Stimulated activated CD8-positive, alpha-beta memory T cell treated with anti-CD3 and anti-CD28 coated beads, Interleukin-7, amount 100 ng/mL, for 48 hours (primary cell): ENCODE measurements at places on chromosomes 6 and 20.

- no peak for DNase-seq
Measured at GRCh38 chr20:40286975-40287531, 402.0 kb downstream of the MAFB start.

- DNase-seq, result no peak
Measured at GRCh38 chr6:110990840-110991576, 9.2 kb downstream of the RPF2 start.

GRCh38 chr20:37473249-37474000 is 47.6 kb upstream of the NNAT start:
- DNase-seq, result no peak

DNA sequence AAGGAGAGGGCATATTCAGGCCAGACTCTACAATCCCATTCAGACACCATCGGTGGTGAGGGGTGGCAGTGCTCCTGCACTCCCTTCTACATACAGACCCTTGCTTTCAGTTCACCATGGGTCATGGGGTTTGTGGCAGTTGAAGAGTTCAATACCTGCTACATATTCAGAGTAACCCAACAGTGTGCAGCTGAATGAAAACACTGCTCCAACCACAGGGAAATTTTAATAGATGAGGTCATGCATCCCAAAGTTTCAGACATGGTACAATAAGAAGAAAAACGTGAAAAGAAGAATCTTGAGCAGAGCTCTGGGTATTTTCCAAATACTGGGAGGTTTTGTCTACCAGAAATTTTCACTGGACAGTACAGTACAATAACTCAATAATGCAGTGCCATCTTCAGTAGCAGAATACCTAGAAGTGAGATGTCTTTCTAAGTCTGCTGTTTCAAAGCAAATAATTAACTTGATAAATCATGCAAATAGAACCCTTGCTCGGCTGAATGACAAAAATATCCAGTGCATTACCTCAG is 162.1 kb downstream of the PTPRK start:
- no peak for DNase-seq

- no peak for DNase-seq
Measured at GRCh38 chr6:160132297-160132637, 10.7 kb downstream of the SLC22A1 start.

DNA sequence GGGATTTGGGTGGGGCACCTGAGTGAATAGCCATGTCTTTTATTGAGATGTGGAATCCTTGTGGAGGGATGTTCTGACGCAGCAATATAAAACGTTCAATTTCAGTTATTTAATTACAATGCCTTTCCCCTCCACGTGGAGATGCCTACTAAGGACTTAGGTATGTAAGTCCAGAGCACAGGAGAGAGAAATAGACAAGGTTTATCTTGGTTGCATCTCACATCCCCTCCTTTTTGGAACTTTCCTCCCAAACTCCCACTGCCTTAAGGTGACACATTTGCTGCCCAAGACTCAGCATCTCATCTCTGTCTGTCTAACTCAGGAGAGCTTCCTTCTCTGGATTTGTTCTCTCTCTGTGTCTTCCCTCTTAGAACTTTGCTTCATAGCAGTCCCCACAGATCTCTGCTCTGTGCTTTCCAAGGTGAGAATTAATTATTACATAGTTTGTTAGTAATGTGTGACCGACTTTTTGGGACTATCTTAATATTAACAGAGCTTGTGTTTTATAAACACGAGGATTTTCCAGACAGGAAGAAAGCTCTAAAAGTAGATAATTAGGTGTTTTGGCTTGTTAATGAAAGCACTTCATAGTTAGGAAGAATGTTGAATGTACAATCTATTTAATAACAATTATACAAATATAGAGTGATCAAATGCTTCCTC is 52.6 kb downstream of the COL19A1 start:
- no peak for DNase-seq

DNA sequence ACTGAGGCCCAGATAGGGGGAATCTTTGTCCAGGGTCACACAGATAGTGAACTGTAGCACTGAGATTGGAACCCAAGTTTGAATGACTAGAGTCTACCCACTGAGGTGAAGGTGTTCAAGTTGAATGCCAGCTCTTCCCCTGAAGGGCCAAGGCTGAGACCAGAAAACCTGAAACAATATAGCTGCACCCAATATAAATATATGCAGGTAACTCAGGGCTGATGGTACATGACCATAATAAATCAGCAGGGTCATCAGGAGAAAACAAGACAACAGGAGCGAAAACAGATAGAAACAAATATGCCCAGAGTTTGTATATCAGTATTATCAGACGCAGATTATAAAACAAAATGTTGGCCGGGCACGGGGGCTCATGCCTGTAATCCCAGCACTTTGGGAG is 4.0 kb upstream of the RBCK1 start:
- DNase-seq, result no peak
